ENCODE measurements at places on chromosomes 6 and 20.

- no peak for DNase-seq
Observed at GRCh38 chr6:154703124-154703523, 30.1 kb upstream of the SCAF8 start.

DNA sequence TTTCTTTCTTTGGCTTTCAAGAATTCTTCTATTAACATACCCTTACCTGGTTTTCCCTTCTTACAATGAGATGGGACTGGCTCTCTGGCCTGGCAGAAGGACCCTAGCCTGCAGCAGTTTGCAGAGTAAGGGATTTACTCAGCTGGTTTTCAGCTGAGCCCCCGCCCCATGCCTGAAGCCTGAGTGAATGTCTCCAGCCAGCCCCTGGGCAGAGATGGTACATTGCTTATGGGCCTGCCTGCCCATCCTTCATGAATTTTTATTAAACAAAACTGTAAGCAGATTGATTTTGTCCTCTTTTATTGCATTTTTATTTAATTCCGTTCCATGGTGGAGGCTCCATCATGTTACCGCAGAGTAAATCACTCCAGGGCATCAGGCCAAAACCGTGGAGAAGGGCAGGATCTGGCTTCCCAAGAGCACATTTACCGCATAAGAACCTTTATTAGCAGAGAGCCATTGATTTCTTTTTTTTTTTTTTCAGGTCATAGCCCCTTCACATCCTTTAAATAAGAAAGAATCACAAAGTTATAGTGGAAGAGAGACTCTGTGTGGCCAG is 316.2 kb downstream of the DHX35 start:
- DNase-seq = no peak

- no peak for DNase-seq
Observed at GRCh38 chr20:14989535-14990290, 652.3 kb upstream of the FLRT3 start.

- no peak for DNase-seq
Observed at GRCh38 chr6:399785-400534, 8.4 kb downstream of the IRF4 start.

DNA sequence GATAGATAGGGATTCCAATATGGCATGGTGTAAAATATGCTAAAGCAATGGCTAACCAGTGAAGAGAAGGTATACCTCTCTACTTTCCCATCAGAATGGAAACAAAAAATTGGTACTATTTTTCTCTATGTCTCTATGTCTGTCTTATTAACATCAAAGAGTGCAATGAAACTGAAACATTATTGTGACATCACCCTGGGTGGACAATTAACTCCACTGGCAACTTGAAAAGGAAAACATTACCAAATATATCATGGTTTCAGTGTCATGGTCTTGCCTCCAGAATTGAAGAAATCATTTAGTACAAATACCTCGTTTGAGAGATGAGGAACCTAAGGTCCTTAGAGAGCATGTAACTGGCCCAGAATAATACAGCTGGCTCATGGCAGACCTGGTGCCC is 1132.5 kb upstream of the MAP3K7 start:
- DNase-seq = no peak

- no peak for DNase-seq
Observed at GRCh38 chr6:135329851-135330803, 149.0 kb downstream of the MYB start.

DNA sequence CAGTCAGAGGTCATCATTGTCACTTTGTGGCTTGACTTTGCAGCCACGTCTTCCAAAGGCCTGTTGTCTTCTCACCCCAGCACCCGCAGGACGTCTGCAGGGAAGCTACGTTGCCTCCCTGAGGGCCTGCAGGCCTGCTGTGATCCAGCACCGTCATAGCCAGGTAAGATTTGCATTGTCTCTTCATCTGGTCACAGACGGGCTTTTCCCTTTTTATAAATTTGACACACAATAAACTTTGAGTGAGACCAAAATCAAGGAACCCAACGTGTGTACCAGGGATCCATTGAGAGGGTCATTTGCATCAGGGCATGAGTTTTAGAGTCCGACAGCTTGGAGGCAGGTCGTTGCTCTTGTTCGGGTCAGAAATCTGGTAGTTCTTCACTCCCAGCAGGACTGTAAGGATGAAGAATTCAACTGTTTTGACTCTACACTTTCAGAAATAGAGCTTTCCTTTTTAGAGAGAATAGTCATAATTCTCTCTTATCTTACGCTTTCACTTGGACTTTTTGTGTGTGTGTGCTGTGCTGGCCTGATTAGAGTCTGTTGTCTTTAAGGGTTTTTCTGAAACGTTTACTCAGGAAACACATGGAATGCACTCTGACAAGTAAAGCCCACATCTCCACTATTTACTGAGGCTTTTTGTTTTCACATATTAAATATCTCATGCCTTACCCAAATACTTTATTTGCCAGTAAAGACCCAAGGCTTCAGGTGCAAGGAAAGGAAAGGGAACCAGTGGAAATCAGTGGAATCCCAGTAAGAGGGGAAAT is 177.2 kb upstream of the TAB2 start:
- no peak for DNase-seq

DNA sequence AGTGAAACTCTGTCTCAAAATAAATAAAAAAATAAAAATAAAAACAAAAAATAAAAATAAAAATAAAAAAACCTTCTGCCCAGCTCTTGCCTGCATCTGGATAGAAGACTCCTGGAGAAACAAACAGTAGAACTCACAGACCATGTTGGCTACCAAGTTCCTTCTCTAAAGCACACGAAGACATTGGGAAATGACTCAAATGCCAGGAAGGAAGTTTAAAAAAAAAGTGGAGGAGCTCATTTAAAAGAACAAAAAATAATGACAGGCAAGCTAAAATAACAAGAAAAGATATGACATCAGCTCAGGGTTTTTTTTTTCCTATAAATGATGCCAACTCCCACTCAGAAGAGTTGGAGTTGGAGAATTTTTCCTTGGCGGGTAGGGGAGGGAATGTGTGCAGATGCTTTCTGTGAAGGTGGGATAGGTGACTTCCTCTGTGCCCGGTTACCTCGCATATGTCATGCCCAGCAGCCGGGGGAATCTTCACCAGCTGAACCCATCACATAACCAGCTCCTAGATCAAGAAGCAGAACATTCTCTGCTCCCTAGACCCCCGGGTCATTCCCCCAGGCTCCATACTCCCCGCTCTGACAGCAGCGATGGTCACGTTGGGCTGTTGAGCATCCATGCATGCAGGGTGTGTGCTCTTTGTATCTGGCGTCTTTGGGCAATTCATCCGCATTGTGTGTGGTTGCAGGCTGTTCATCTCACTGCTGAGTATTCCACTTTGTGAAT is 17.3 kb upstream of the CD93 start:
- DNase-seq = no peak

DNA sequence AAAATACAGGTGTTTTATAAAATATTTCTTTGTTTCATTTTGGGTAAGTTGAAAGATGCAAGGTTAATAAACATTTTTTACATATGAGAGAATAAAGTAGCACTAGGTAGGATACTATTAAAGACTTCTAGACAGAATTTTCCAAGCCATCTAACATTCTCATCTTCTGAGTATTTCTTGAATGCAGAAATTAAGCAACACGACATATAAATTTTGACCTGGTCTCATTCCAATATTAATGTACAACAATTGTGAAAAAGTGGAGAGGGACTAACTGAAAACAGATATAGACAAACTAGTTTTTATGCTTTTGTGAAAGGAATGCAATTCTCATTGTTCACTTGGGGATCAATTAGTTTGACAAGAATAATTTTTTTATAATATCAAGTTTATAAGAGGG is 11.5 kb upstream of the FOXO3 start:
- no peak for DNase-seq

GRCh38 chr6:105587349-105588122 is 184.7 kb upstream of the PREP start:
- no peak for DNase-seq

DNA sequence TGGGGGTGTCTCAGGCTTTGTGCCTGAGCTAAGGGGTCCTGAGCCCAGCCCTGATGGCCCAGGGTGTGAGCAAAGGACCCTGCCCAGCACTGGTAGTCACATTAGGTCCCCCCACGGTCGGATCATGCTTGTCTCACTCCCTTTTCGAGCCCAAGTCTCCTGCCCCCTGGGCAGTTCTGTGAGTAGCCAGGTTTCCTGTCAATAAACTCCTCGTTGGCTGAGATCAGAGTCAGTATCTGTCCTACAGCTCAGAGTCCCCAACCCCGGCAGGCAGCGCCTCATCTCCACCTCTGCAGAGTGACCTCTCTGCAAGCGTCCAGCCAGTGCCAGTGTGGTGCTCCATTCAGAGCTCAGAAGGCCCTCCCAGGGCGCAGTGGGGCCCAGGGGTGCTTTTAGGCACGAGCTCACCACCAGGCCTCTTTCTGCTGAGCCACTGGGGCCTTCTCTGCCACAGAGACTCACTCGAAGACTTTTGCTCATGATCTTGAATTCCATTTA is 93.7 kb upstream of the PMEPA1 start:
- DNase-seq = no peak

DNA sequence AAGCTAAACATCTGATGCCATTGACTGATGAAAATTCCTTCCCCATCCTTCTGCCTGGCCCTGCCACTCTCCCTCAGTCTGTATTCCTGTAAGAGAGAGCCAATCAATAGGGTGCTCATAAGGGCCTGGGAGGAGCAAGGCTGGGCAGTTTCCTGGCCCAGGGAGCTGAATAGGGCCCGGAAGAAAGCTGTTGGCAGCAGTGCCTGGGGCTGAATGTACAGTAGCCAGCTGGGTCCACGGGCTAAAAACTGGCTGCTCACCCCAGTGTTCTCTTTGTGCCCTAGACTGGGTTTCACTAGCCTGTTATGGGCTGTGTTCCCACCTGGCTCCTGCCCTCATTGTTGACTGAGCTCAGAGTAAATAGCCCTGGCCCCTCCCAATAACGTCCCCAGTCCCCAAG is 1.7 kb upstream of the WFDC2 start:
- no peak for DNase-seq

GRCh38 chr6:2192976-2193375 is 52.4 kb downstream of the GMDS start:
- no peak for DNase-seq

GRCh38 chr6:34148631-34149451 is 3.0 kb upstream of the GRM4 start:
- no peak for DNase-seq

DNA sequence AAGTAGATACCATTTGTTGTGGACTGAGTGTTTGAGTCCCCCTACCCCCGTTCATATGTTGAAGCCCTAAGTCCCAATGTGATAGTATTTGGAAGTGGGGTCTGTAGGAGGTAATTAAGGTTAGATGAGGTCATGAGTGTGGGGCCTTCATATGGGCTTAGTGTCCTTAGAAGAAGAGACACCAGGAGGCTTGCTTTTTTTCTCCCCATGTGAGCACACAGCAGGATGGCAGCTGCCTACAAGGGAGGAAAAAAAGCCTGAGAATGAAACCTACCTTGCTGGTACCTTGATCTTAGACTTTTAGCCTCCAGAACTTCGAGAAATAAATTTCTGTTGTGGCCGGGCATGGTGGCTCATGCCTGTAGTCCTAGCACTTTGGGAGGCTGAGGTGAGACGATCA is 67.9 kb upstream of the TULP4 start:
- DNase-seq = no peak

- DNase-seq = no peak
Observed at GRCh38 chr20:63782051-63782471, 42.5 kb downstream of the SLC2A4RG start.

GRCh38 chr6:70849348-70850069 is 107.4 kb downstream of the B3GAT2 start:
- DNase-seq = peak; percentile 36

- no peak for DNase-seq
Observed at GRCh38 chr20:63963348-63963741, 6.4 kb downstream of the ZNF512B start.

- no peak for DNase-seq
Observed at GRCh38 chr6:75317503-75318206, 33.1 kb upstream of the TMEM30A start.

- no peak for DNase-seq
Observed at GRCh38 chr6:131013495-131013894, 49.5 kb downstream of the EPB41L2 start.

DNA sequence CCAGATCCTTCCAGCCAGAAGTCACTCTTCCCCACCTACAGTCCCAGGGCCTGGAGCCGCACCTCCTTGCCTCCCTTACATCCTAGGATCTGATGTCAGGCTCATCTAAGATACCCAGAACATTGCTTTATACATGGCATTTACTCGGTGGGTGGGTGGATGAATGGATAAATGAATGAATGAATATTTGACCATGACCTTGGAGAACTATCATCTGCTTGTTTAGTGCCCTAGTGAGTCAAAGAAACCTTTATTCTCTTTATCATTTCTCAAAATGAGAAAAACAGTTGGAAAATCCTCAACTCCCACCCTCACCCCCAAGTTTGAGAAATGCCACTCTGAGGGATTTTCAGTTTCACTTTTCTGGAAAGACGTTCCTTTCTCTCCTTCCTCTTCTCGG is 56.0 kb downstream of the DAAM2 start:
- no peak for DNase-seq

DNA sequence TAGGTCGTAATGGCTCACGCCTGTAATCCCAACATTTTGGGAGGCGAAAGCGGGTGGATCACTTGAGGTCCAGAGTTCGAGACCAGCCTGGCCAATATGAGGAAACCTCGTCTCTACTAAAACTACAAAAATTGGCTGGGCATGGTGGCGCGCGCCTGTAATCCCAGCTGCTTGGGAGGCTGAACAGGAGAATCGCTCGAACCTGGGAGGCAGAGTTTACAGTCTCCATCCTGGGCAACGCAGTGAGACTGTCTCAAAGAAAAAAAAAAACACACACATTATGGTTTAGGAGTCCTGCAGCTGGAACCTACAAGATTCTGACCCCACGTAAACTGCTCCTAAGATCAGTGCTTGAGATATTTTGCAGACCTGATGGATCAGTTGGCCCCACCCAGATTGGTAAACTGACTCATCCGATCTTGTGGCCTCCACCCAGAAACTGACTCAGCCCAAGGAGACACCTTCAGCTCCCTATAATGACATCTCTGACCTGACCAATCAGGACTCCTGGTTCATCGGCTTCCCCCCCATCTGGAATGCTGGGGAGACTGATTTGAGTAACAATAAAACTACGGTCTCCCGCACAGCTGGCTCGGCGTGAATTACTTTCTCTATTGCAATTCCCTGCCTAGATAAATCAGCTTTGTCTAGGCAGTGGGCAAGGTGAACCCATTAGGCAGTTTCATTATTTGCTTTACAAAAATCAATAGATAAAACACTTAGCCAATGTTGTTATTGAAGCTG is 96.2 kb upstream of the BTN3A2 start:
- DNase-seq = peak; percentile 81

GRCh38 chr20:54097236-54097529 is 26.8 kb upstream of the BCAS1 start:
- no peak for DNase-seq

- DNase-seq = no peak
Observed at GRCh38 chr6:916131-916530, 223.2 kb upstream of the EXOC2 start.

DNA sequence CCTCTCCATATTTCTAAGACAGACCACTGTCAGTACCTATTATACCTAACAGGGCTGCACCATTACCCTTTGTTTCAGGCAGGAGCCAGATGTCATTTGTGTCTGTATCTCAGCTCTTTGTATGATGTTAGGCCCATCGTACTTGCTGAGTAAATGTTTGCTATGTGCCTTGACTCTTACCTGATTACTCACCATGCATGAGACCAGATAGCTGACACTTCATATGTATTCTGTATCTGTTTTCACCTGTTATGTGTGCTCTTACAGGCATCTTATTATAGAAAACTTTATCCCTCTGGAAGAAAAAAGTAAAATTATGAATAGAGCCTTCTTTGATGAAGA is 31.7 kb upstream of the ASXL1 start:
- peak; percentile 60 for DNase-seq

- no peak for DNase-seq
Observed at GRCh38 chr20:18524646-18525045, 16.9 kb downstream of the SEC23B start.

All from large intestine (tissue), 12 donors.